ENCODE measurements at places on chromosomes 11 and 22.

- peak; percentile 89 for DNase-seq
Observed at GRCh38 chr22:39496131-39496838, 5.8 kb upstream of the MIEF1 start.

- DNase-seq: no peak
Observed at GRCh38 chr22:42910221-42910942, 53.3 kb upstream of the ARFGAP3 start.

- peak; percentile 22 for DNase-seq
Observed at GRCh38 chr11:119608781-119609180, 120.2 kb downstream of the NECTIN1 start.

GRCh38 chr11:68756171-68756766 lies 4.9 kb upstream of the TESMIN start:
- no peak for DNase-seq

DNA sequence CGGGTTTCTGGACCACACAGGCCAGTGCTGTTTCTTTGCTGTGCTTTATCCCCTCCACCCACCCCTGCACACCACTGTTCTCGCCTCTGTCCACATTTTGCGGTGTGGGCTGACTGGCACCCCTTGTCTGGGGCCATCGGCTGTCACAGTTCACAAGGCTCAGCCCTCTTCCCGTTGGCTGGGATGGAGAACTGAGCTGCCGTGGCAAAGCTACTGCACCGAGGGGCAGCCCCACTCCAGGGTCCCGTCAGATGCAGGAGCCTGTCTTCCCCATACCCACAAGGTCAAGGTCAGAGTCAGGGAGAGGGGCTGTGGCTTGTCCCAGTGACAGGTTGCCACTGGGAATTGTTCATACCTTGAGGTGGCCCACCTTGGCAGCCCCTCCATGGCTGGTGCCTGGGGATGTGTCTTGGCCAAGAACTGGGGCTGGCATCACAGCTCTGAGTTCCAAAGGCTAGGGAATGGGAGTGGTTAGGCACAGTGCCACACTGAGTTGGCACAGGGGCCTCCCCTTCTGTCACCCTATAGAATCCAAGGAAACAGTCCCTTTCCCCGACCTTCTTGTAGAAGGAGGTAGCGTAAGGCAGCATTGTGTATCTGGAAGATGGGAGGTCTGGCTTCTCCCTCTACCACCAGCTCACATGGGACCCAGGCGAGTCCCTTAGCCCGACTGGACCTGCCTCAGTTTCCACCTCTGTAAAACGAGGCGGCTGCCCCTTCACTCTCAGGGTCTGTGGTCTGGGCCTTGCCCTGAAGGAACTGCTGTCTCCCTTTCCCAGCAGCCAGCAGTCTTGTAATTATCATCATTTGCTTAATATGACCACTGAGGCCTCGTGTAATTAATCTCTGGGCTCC lies 3.4 kb downstream of the GRK2 start:
- no peak for DNase-seq

DNA sequence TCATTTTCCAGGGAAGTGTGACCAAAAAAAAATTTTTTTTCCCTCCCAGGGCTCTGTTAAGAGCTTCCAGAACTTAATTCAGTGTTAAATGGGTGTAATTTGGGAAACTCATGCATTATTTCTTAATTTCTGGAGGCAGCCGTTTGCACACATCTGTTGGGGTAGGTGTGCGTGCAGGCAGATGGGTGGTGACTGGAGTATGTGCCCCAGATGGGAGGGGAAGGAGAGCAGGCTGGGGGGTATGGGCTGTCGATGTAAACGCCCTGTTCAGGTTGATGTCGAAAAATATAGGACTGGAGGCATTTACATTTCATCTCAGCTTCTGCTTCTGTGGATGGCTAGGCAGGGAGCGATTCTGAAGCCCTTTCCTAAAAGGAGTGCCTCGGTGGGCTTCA lies 13.7 kb upstream of the SHISAL1 start:
- no peak for DNase-seq

DNA sequence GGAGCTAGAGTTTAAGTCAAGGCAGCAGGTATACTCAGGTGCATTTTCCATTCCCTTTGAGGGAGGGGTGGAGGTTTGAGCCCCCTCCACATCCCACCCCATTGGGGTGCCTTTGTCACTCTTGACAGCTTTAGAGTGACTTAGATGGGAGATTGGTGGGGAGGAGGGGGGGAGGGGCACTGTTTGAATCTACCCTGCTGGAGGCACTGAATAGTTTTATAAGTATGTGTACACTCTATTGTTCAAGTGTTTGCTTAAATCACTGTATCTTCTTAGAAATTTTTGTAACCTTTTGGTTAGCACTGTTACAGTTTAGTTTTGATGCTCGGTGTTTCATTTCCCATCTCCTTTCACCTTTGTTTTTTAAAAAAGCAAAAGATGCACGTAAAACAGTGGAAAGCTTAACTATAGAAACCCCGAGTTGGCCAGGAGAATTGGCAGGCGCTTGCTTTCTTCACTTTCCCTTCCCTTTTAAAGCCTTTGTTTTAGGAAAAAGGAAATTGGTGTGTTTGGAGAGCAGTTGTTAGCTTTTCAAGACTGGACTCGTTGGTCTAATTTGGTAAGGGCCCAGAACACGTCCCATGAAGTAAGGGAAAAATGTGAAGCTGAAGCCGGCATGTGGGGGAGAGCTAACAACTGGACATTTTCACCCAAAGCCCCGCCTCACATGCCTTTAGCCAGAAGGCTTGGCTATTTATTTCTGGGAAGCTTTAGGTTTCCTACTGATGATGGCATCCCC lies 42.8 kb downstream of the TNRC6B start:
- DNase-seq: no peak

DNA sequence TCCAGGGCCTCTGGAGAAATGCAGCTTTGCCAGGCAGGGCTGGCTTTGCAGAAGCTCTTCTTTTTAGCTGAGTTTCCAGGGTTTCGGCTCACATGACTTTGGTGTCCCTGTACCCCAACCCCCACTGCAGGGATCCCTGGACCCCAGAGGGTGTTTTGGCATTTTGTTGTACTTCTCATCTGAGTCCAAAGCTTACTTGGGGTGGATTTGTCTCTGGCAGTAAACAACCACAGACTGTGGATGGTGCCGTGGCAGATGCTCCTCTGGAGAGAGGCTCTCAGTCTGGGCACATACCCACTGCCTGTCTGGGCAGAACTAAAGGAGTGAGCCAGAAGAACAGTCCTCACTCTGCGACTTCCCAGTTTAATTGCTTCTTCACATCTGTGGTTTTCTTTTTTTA lies 49.6 kb downstream of the COMMD9 start:
- DNase-seq: no peak

DNA sequence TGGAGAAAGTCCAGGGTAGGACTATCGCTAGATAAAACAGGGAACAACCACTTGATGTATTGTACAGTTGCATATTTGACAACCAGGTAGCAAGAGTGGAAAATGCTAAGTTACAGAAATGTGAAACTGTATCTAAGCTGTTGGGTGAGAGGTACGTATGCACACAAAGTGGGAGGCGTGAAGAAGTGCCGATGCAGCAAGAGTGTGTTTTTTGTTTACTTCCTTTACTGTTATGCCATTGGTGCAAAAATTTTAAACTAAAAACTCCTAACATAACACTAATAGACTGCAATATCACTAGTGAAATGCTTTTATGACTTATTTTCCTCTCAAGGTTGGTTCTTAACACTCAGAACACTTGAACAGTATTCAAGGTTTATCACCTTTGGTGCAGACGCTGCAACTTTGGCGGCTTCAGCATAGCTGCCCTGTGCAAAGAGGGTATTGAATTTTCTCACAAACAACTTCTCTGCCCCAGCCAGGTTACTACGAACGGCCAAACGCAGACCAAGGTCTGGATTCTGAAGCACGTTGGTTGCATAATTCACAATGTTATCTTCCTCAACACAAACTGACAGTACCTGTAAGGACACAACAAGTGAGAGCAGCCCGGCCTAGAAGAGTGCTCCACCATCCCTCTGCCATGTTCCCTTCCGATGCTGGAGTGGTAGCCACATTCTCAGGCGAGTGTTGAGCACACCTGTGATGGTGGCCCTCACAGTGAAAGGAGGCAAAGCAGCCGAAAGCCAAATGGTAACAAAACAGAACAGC lies 55.8 kb upstream of the SLC25A1 start:
- DNase-seq: no peak

DNA sequence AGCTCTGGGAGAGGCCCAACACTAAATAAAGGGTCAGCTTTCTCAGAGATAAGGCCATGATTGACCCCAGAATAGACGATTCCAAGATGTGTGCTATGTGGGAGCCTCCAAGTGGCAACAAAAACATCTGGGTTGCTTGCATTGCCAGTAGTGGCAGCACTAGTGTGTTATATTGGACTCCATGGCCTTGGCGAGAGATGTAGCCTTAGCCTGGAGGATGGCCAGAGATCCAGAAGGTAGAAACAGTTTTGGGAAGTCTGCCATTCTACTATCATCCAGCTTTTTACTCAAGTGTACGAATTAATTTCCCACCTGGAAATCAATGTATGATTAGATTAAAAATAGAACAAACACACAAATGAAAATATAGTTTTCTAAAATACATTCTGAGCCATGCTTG lies 3.0 kb downstream of the OR8D4 start:
- no peak for DNase-seq

- no peak for DNase-seq
Observed at GRCh38 chr11:89625171-89625570, 84.9 kb upstream of the TRIM77 start.

DNA sequence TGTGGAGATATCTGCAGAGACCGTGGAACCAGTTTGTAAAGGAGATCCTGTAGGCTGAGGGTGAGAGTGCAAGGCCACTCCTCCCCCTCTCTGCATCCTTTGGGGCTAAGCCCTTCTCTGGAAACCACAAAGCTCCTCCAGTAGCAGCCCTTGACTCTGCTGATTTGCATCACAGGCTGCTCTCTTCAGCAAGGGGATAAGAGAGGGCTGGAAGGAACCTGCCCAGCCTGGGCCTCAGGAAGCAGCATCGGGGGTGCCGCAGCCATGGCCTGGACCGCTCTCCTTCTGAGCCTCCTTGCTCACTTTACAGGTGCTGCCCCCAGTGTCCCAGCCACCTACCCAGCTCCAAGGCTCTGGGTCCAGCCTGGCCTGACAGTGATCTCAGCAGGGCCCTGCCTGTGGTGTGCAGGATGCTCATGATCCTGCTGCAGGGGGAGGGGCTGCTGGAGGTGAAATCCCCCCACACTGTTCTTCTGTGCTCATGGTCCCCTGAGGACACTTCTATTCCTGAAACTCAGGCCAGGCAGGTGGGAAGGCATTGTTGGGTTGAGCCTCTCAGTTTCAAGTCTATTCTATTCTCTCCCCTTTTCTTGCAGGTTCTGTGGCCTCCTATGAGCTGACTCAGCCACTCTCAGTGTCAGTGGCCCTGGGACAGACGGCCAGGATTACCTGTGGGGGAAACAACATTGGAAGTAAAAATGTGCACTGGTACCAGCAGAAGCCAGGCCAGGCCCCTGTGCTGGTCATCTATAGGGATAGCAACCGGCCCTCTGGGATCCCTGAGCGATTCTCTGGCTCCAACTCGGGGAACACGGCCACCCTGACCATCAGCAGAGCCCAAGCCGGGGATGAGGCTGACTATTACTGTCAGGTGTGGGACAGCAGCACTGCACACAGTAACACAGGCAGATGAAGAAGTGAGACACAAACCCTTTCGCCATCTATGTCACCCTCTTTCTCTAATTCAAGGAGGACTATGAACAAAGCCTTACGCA lies 68.5 kb upstream of the IGLL5 start:
- no peak for DNase-seq

DNA sequence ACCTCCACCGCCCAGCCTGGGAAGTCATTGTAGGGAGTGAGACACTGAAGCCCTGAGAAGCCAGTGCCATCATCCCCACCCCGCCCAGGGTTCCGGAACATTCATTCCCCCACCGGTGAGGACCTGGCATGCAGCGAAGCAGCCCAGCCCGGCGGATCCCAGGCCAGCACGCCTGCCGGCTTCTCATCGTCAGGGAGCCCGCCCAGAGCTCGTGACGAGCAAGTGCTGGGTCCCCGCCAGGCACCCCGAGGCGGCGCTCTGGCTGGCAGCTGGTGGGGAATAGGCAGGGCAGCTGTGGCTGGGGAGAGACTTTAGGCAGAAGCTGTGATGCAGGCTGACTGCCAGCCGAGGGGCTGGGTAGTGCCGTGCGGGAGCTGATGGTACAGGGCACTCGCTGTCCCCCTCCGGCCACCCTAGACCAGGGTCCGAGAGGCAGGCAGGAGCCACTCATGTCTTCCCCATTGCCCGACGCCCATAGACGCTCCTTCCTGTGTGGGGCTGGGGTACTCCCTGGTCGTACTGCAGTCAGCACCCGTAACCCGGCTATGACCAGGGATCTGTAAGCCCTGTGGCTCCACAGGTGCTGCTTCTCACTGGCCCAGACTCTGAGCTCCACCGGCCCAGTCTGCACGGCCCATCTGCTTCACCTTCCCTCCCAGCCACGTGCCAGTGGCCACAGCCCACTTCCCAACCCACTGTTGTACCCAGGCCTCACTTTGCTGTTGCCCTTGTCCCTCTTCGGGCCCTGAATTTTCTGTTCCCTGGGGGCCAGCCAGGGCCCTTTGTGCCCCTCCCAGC lies 24.5 kb upstream of the CABP7 start:
- DNase-seq: no peak
